Kidney (tissue), 22 donors: ENCODE measurements at places on chromosomes 3 and 15.

GRCh38 chr3:183117056-183117455 lies 17.8 kb upstream of the MCCC1 start:
- DNase-seq = no peak

GRCh38 chr3:188680189-188680588 lies 491.6 kb upstream of the TPRG1 start:
- DNase-seq = no peak

GRCh38 chr15:45346381-45346780 lies 32.0 kb downstream of the GATM start:
- DNase-seq = no peak

DNA sequence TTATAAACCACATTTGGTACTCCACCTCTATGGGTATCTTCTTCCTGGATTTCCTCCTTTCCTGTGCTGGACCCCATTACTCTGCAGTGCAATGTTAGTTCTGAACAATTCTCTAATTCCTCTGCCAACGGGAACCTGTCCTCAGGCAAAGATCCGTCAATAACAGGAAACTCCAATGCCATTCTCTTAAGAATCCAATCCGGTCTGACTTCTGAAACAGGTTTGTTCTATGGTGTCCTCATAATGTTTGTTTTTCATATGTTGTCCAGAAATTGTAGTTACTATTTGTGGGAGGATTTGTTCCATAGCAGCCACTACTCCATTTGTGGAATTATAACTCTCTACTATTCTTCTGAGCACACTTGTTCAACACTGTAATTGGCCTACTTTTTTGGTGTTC lies 112.7 kb downstream of the TBL1XR1 start:
- no peak for DNase-seq

GRCh38 chr3:170058127-170058526 lies 20.3 kb downstream of the GPR160 start:
- no peak for DNase-seq

- DNase-seq = no peak
Observed at GRCh38 chr3:7292362-7292761, 431.4 kb downstream of the GRM7 start.

GRCh38 chr15:92527197-92527596 lies 128.4 kb downstream of the FAM174B start:
- DNase-seq = no peak

DNA sequence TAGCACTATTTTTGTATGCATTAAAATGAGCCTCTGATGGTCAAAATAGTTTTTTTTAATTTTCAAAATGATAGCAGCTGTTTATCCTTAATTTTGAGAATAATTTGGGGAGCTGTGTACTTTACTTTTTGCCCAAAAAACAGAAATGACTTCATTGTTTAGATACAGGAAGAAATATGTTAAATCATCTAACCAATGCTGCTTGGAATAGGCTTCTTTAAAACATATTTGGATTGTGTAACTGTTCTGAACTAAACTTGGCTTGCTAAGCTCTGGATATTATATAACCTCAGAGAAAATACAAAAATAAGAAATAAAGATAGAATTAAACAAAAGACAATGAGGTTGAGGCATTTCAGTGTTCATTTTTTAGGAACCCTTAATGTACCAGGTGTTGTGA lies 119.3 kb downstream of the SERPINI1 start:
- no peak for DNase-seq

DNA sequence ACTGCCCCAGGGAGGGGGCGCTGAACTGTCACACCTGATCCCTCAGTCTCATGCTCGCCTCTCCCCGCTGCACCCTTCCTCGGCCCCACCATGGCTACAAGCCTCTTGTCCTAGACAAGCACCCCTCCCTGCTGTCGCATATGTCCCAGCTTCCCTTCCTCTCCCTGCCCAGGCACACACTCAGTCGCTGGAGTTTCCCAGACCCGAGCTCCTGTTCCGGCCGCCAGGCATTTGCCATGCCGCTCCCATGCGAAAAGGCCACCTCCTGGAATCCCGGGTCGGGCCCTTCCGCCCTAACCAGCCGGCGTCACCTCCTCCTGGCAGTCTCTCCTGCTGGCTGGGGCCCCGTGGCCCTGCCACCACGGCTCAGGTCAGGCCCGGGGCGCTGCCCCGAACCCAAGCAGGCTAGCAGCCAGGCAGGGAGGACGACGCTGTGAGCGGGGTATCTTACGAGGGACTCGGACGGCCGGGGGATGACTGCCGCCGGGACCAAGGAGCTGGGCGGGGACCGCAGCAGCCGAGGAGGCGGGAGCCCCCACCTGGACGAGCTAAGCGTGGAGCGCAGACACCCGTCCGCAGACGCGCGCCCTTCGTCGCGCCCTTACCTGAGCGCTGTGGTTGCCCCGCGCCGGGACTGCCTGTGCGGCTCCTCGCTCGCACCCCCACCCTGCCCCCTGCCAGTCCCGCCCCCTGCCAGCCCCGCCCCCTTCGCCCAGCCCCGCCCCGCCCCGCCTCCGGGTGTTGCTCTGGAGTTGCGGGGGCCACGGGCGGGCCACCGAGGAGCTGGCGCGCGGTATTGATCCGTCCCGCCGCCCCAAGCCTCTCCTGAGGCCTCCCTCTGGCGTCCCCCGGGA lies at the start of gene ALS2CL:
TSS of gene ALS2CL (minus strand) at position 642 of the 854 bp plus-strand sequence. CDS start 4,239 bp downstream, outside the sequence.
- peak; percentile 90 for DNase-seq

DNA sequence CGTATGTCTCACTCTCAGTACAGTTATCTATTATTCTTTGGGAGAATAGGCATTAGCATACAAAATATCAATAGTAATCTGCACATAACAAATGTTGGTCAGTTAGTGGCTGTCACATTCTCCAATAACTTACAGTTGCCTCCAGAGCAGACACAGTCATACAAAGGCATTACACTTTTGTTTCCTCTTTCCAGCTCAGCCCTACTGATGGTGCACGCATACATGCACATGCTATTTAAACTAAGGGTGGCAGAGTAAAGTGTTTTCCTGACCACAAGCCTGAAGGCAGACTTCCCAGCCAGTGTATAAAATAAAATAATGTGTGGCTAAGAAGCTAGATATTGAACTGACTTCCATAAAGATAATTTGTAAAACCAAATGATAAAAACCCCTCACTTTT lies 47.6 kb downstream of the PHLDB2 start:
- DNase-seq = no peak

GRCh38 chr15:91874992-91875660 lies 21.6 kb downstream of the SLCO3A1 start:
- no peak for DNase-seq

GRCh38 chr15:72464251-72464650 lies 9.9 kb upstream of the ARIH1 start:
- DNase-seq = no peak

DNA sequence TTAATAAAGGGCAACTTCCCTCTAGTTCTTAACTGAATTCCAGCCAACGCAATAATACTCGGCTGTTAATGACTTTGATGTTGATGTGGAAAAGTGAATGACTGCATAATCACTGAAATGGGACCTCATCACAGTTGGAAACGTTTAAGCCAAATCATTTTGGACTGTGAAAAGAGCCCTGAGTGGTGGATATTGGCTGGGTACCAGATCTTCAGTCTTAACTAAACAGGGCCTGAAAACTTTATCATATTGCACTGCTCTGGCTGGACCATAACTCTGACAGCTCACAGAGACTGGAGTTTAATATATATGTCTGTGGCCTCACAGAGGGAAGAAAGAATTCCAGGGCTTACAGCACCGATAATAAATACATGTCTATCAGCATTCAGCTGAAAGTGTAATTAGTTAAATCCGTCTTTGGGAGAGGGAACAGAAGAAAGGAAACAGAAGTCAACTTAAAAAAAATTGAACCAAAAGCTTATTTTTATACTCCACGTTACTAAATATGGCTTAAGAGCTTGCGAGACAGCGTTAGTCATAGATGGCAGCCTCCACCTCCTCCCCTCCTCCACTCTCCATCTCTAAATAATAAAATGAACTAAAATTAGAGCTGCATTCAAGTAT lies 222.3 kb upstream of the CDIN1 start:
- DNase-seq = no peak

- no peak for DNase-seq
Observed at GRCh38 chr3:179695672-179696313, 43.0 kb downstream of the USP13 start.

- DNase-seq = no peak
Observed at GRCh38 chr15:98785431-98785806, 137.1 kb downstream of the IGF1R start.

- peak; percentile 73 for DNase-seq
Observed at GRCh38 chr3:69740103-69741021, 1.1 kb downstream of the MITF start.

GRCh38 chr3:133886031-133886722 lies 9.5 kb downstream of the RAB6B start:
- no peak for DNase-seq

- no peak for DNase-seq
Observed at GRCh38 chr15:77858792-77859490, 218.6 kb downstream of the TBC1D2B start.

- DNase-seq = no peak
Observed at GRCh38 chr15:50933341-50933740, 24.9 kb downstream of the AP4E1 start.

- DNase-seq = no peak
Observed at GRCh38 chr3:17580901-17581300, 161.5 kb downstream of the TBC1D5 start.

DNA sequence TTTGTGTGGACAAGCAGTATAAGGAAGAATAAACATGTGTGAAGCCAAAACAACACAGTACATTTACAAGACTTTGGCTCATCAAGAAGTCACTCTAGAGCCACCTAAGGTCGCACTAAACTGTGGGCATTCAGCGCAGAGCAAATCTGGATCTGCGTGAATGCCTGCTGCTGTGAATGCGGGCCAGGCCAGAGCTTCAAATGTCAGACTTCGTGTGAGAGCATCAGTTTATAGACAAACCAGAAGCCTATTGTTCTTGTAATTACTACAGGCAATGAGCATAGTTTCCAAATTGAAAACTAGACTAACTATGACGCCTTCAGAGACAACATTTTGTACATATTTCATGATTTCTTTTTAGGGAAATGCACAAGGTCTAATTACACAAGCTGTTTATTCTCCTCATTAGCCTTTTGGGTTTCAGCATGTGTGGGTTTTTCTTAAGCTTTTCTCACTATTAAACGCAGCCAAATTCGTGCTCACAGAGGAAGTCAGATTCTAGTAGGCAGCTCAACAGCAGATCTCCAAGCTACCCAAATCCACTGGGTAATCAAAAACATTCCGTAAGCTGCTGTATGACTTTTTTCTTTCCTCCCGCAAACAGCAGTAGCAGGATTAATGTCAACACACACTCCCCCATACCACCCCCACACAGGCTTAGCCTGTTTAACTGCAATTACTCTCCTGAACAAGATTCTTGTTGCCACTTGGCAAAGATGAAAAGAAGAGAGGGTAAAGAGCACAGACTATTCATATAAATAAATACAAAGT lies 84.5 kb upstream of the SETMAR start:
- DNase-seq = peak; percentile 62

GRCh38 chr15:92654662-92655061 lies 913 bp downstream of the FAM174B start:
- DNase-seq = no peak

GRCh38 chr15:86373147-86373546 lies 293.5 kb downstream of the AGBL1 start:
- DNase-seq = no peak

DNA sequence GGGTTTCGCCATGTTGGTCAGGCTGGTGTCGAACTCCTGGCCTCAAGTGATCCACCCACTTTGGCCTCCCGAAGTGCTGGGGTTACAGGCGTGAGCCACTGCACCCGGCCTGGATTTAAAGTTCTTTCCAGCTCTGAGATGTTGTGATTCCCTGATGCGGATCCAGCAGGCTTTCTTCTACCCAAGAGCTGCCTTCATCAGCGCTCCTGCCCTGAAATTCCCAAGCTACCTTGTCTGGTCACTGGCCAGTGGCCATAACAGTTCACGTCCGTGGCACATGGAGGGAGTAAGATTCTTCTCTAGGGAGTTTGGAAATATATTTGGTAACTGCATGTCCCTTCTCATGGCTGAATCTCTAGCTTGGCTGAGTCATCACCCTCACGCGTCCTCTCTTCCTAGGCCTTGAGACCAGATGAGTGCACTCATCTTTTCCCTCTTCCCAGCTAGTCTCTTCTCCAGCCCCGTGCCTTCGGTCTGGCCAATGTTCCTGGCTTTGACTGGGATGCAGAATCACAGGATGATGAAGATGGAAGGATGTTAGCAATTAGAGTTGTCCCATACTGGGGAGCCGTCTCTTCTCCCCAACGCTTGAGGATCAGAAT lies 29.8 kb upstream of the APOD start:
- no peak for DNase-seq

DNA sequence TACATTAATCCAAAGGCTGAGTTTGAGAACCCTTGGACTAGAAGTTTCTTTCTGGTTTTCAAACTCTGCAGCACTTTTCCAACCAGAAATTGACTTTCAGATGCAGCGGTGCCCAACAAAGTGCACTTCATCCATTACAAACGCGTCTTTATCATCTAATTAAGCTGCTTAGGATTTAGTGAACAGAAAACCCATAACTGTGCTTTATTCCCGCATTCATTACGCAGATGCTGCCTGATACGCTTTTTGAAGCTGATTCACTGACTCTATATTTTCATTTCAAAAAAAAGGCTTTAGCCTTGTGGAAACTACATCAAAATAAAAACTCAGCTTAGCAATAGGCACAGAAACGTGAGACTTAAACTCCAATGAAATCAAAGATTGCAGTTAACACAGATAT lies 69.8 kb upstream of the CTXND1 start:
- DNase-seq = no peak

GRCh38 chr3:106640353-106640752 lies 736.9 kb upstream of the CCDC54 start:
- DNase-seq = no peak
